ENCODE measurements at places on chromosomes 5 and 9.

DNA sequence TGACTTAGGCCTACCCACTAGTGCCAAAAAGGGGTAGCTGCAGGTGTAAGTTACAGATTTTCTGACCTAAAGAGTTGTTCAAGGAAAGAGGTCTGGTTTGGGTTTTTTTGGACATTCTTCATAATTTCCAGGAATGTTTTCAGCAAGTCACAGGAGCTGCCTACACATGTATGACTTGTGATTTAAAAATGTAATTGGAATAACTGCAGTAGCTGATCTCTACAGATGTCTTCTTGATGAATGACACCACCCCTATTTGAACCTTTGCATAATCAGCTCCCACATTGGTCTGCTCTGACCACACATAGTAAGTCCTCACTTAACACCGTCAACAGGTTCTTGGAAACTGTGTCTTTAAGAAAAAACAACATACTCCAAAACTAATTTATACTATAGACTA lies 481.4 kb downstream of the RASEF start:
- DNase-seq: no peak

DNA sequence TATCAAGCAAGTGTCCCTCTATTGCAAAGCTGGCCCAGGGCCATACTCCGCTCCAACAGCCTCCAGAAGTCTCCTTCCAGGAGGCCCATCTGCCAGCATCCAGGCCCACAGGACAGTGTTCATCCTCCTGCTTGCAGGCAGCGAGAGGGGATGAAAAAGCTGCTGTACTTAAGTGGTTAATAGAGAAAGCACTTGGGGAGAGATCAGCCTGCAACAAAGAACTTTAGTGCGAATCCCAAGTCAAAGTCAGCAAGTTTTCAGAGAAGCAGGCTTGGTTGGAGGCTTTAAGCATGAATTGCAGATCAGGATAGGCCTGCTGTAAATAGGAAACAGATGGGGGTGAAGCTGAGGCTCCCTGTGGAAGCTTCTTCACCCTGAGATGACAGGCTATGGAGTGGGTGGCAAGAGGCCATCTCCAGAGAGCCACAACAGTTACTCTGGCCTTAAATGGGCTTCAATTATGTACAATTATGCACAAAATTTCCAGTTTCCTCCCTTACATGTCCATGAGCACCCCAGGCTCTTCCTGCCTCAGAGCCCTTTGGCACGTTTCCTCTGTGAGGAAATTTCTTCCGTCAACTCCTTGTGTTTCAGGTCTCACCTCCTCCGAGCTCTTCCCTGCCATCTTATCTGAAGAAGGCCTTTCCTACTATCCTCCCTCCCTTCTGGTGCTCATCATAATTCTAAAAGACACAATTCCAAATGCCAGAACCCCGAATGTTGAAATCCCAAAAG lies 98.0 kb upstream of the NR3C1 start:
- DNase-seq: no peak

GRCh38 chr5:159515909-159516415 lies 185.7 kb upstream of the IL12B start:
- DNase-seq: peak; percentile 39

- no peak for DNase-seq
Measured at GRCh38 chr5:63570752-63571151, 391.5 kb downstream of the HTR1A start.

DNA sequence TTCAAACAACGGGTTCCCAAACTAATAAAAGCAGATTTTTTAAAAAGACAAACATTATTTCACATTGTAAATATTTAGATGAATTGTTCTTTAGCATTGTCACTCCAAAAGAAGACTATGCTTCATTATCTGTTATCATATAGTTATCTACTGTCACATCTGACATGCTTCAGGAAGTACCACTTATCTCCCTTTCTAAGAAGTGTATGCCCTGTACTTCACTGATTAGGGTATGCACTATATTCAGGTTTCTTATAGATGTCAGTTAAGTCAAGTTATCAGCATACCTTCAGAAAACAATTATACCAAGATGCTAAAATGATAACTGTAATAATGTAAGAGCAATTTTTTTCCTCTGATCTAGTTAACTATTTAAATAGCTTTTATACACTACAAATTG lies 40.4 kb downstream of the LMBRD2 start:
- DNase-seq: no peak

DNA sequence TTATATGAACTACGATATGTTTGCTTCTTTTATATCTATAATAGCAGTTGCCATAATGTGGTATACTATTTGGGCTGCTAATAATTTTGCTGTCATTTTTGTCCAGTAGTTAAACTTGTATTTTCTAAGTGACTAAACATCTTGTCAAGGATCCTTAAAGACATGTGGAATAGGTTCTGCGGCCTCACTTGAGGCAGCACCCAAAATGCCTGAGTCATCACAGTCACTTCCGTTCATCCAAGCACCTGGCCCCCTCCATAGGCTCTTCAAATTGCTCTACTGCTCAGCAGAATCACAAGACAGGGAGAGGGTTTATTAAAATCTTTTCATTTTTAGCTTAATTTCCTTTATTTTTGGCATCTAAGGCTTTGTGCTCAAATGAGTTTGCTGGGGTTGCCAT lies 259.1 kb downstream of the AOPEP start:
- DNase-seq: no peak

DNA sequence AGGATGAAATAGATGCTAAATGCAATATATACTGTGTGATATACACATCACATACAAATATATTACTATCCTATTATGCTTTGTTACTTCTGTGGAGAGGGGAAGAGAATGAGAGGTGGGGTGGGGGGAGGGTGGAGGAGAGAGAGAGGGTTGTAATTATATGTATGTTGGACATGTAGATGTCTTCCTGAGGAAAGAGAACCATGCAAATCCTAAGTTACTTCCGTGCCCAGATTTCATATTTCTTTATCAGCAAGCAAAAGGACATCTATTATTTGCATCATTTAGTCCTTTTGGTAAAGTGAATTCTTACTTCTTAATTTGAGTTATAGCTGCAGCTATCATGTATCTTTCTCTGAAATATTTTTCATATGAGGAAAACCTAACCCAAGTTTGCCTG lies 187.5 kb downstream of the ADGRV1 start:
- DNase-seq: no peak

- DNase-seq: no peak
Measured at GRCh38 chr9:94443032-94443722, 111.7 kb upstream of the PCAT7 start.

GRCh38 chr5:107285772-107286171 lies 385.0 kb downstream of the EFNA5 start:
- DNase-seq: no peak

GRCh38 chr5:36199620-36200019 lies 42.1 kb downstream of the NADK2 start:
- DNase-seq: no peak

DNA sequence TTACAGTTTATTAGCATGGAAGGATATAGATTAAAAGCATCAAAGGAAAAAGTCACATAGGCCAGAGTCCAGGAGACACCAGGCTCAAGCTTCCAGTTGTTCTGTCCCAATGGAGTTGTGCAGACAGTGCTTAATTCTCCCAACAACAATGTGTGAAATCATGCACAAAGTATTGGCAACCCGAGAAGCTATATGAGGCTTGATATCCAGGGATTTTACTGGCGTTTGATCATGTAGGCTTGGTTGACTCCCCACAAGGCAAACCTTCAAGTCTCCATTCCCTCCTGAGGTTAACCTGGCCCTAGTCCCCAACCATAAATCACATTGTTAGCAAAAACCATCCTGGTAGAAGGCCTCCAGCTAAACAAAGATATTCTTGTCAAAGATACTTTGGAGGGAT lies 141.5 kb downstream of the ADAMTS19 start:
- no peak for DNase-seq

DNA sequence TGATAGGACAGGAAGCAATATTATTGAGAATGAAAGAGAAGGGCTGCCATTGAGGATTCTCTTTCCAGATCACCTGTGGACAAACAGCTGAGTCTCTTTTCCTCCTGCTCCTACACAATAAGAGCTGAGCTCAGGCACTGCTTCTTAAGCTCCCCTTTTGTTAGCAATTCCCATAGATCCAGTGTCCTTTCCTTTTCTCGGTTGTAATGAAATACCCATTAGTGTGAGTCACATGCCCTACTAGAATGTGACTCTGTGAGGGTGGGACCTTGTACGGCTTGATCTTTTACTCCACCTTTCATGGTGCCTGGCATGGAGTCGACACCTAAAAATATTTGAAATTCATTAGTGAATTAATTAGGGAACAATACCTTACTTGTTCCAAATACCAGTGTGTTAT lies 269.2 kb downstream of the NR3C1 start:
- DNase-seq: no peak

DNA sequence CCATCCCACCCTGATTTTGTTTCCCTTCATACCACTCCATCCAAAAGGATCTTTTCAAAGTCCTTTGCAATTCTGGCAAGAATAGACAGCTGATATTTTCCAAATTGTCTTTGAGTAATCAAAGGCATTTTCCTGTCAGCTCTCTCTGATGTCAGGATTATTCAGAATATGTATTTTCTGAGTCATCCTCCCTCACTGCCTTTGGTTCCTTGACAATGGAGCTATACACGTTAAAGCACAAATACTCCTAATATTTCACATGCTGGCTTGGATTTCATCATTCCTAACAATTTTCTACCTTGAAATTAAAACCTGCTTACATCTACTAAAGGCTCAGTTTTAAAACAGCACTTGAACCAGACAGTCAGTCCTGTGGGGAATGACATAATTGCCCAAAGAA lies 379.4 kb downstream of the GADD45G start:
- no peak for DNase-seq

DNA sequence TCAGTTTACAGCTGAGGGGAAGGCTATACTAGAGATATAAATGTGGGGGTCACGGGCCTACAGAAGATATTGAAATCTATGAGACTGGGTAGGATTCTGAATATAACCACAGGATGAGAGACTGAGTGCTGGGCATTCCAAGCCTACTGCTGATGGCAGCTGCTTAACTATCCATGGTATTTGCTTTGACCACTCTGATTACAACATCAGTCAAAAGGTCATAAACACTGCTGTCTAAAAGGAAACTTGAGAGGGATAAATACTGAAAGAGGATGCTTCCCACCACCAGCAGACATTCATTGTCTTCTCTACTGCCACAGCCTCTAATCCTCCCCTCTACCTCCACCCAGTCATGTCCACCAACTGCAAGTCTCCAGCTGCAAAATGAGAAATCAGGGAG lies 3.8 kb downstream of the ZNF622 start:
- DNase-seq: no peak

DNA sequence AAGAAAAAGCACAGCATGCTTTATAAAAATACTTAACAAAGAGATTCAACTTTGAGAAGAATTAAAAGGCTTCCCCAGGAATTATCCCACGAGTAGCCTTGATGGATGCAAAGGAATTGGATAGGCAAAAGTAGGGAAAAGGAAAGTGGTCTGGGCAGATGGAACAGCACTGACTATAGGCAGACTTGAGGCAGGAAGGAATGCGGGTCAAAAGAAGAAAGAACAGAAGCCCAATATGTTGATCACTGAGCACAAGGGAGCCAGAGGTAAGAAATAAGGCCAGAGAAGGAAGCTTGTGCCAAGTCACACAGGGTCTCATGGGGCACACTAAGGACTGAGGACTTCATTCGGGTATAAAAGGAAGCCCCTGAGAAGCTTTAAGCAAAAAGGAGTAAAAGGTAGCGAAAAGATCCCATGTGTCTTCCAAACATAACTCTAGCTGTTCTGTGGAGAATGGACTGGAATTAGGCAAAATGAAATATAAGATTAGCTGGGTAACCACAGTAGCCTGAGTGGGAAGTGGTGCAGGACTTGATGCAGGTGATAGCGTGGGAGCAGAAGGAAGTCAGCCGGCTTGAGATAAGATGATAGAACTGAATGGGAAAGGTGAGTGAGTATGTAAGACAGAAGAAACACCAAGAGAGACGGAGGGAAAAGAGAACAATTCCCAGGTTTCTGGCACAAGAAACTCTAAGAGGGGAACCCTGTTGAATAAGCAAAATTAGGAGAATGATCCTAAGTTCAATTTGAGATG lies 106.6 kb downstream of the DENND1A start:
- DNase-seq: no peak

DNA sequence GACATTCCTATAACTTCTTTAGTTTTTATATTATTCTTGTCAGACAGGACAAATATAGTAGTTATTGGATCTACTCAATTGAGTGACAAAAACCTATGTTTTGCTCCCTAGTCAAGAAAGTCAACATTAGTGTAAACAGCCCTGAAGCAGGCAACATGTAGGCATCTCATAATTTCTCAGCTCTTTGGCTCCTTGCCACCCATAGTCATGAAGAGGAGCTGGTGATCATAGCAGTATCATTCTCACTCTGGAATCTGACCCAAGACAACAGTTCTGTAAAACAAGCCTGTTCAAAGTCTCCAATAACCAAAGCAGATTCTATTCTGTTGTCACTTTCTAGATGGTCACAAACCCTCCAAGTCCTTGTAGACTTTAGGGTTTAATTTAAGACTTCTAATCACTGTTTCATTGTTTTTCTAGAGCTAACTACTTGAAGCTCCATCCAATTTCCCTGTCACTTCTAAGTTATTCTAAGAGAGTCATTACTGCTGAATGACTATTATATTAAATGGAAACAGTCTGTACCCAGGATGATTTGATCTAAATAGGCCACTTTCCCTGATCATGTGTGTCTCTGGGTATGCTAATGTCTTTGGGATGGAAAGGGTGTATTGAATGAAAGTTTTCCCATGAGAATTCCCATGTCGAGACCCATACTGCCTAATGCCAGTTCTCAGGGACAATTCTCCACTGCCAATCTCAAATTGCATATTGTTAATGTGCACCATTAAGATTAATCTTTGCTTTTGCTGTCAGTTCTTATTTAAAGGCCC lies 533.3 kb downstream of the ACTL7B start:
- DNase-seq: no peak

DNA sequence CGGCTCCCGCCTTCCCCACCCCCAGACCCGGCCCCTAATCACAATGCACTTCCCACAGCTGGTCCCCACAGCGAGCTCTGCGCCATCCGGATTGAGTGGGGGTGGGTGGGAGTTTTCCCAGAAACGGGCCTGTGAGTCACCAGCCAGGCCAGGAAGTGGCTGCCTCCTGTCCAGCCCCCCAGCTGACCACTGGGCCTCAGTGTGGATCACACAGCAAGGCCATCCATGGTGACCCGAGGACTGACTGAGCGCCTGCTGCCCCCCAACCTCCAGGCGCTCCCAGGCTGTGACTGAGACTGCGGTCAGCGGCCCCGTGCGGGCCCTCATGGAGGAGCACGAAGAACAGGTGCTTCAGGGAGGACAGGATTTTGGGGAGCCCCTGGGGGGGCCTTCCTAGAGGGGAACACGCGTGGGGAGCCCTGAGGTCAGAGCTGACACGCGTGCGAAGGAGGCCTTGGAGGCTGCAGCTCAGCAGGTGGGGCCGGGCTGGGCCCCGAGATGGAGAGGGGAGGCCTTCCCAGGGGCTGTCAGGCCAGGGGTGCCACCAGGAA lies 48.3 kb upstream of the EGFL7 start:
- peak; percentile 77 for DNase-seq

DNA sequence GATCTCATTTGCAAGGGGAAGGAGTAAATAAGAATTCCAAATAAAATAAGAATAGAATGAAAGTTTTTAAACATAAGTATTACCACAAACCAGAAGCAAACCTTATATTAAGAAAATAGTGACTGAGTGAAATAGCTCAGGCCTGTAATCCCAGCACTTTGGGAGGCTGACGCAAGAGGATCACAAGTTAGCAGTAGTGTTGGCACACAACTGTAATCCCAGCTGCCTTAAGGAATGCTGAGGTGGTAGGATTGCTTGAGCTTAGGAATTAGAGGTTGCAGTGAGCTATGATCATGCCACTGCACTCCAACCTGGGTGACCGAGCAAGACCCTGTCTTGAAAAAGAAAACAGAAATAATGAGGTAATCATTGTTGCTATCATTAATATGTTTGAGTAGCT lies 47.0 kb downstream of the APC start:
- no peak for DNase-seq
